ENCODE measurements at places on chromosomes 3 and 15.

DNA sequence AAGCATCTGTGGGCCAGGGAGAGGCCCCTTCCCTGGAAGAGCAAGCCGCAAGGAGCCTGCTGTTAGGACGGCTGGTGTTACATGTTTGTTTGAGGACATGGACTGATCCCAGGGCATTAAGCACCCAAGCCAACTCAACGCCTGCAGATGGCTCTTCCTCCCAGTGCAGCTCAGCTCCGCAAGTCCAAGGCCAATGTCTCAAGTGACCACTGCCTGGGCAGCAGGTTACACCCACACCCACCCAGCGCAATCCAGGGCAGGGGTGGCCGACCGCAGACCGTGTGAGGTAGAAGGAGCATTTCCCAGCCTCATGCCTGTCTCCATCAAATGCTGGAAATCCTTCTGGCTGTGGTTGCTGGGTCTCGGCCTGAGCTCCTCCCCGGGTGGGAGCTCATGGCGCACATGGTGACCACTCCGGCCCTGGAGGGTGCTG, 14.5 kb downstream of the GP5 start:
- DNase-seq = no peak

DNA sequence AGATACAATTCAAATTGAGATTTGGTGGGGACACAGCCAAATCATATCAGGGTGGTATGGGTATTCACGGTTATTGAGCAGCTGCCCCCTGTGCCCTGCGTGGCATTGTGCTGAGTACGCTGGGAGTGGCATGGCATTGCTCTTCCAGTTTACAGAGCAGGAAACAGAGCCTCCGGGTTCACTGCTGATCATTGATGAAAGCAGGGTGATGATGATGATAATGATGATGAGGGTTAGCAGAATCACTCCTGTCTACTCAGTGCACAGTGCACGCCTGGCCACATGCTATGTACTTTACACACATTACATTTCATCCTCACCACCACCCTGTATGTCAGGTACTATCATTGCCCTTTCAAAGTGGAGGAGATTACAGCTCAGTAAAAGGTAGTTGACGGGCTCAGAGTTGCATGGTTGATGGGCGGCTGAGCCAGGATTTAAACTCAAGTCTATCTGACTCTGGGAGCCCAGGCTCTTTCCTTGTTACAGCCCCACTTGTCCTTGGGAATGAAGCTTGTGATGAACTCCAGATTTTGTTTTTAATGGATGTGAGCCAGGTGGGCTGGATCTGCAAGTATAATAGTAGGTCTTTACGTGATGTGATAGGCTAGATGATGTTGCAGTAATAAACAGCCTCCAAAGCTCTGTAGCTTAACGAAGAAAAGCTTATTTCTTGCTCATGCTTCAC, 87.6 kb upstream of the MYZAP start:
- no peak for DNase-seq

- DNase-seq = no peak
Measured at GRCh38 chr3:56269755-56270535, 198.3 kb downstream of the ERC2 start.

- DNase-seq = peak; percentile 20
Measured at GRCh38 chr3:25663869-25664811, 567 bp downstream of the TOP2B start.

GRCh38 chr3:59372346-59372745, 322.5 kb upstream of the CFAP20DC start:
- no peak for DNase-seq

DNA sequence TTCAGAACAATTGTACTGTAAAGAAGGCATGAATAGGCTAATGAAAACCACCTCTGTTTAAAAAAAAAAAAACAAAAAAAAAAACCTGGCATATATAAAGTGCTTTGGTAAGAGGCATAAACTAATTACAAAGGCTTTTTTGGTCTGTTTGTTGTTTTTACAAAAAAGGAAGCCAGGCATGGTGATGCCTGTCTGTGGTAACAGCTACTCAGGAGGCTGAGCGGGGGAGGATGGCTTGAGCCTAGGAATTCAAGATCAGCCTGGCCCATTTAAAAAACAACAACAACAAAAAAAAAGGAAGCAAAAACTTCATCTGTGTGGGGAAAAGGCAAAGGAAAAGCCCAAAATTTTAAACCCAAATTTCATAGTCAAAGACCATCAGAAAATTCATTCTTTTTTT, 47.0 kb downstream of the OSBPL10 start:
- peak; percentile 40 for DNase-seq

GRCh38 chr3:78022232-78022631, 982.3 kb downstream of the ROBO2 start:
- no peak for DNase-seq

GRCh38 chr3:186185194-186185787, 76.4 kb upstream of the ETV5 start:
- DNase-seq = no peak

GRCh38 chr15:72844067-72844466, 60.5 kb upstream of the ADPGK start:
- DNase-seq = no peak

GRCh38 chr3:51510996-51511395, 11.2 kb upstream of the DCAF1 start:
- no peak for DNase-seq

GRCh38 chr3:177231242-177231641, 34.0 kb upstream of the TBL1XR1 start:
- no peak for DNase-seq

DNA sequence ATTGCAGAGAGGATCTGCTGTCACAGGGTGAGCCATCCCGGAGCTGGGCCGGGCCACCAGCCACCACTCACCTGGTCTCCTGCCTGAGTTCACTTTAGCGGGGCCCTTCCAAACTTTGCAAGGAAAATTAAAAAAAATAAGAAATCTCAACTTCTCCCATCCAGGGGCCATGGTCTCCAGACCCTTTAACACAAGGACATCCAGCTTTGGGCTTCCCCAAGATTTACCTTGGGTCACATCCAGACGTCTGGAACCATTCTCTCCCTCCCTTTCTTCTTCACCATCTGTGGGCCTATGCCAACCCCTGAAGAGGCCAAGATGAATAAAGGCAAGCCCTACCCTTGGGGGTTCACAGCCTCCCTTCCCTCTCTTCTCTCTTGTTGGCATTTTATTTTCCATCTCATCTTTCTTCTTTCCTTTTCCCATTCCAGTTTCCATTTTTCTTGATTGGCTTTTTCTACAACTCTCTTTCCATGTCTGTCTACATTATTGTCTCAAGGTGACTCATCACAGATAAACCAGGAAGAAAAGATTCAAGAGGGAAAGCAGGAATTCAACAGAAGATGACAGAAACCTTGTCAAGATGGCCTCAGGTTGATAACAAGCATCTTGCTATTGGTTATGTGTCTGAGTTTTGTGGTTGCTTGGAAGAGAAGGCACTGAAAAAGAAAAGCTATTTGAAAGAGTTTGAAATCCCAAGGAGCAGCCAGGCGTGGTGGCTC, 49.5 kb downstream of the ITGA11 start:
- DNase-seq = no peak

- no peak for DNase-seq
Measured at GRCh38 chr3:27746838-27747237, 24.7 kb upstream of the EOMES start.

GRCh38 chr3:117101697-117102096, 392.1 kb downstream of the TUSC7 start:
- no peak for DNase-seq

- no peak for DNase-seq
Measured at GRCh38 chr15:82910721-82911120, 41.8 kb downstream of the HOMER2 start.

DNA sequence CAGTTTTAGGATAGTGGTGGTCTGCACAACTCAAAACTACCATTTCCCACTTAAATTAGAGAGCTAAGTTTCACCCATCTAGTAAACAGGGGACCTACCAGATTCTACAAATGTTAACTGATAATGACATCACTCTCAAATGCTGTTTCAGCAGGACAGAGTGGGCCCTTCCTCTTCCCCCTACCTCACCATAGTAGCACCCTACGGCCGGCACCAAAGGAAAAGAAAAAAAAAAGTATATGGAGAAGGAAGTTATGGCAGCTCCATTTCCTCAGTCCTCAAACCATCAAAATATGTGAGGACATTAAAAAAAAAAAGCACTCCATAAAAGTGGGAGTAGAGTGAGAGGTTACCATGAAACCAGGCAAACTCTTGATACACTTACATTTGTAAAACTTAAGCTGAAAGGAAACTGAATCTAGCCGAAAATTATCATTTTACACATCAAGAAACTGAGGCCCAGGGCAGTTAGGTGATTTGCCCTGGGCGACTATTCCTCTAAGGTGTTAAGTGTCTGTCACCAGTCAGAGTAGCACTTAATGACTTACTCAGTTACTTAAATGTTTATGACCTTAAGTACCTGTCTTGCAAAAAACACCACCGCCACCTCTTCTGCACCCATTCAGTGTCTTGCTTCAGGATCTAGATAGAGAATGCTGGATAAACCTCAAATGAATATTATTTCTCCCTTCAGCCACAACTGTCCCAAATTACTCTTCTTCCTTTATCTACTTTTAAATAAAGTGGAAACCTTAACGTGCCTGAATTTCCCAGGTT, 2.7 kb downstream of the MSL2 start:
- no peak for DNase-seq

Measured in NCI-H226 (cell line).